Vagina (tissue), 2 donors: ENCODE measurements at places on chromosomes 3 and 15.

DNA sequence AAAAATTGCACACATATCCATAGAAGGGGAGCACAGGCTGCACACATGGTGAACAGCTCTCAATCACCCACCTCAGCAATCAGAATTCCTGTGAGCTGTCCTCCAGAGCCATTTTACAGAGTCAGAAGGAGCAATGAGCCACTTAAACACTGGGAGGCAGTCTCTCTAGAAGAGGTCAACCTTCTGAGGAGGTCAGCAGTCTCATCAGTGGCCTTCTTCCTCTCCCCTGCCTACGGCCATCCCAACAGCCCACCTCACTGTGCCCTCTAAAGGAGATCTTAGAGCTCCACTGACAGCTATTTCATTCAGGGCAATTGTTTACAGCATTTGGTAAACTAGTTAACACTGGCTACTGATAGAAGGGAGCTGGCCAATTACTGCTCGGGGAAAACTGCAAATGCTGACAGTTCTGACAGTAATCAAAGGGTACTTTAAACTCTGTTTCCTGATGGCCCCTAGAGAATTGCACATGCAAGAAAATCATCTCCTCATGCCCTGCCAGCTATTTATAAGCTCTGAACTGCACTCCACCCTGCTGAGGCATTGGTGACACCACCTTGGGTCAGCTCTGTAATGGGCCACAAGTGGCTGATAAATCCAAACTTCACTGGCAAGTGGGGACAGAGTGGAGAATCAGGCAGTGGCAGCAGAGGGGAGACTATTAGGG lies 42.1 kb upstream of the TSPAN3 start:
- DNase-seq, result no peak

GRCh38 chr15:40782609-40783227 lies 12.9 kb downstream of the C15orf62 start:
- no peak for DNase-seq

DNA sequence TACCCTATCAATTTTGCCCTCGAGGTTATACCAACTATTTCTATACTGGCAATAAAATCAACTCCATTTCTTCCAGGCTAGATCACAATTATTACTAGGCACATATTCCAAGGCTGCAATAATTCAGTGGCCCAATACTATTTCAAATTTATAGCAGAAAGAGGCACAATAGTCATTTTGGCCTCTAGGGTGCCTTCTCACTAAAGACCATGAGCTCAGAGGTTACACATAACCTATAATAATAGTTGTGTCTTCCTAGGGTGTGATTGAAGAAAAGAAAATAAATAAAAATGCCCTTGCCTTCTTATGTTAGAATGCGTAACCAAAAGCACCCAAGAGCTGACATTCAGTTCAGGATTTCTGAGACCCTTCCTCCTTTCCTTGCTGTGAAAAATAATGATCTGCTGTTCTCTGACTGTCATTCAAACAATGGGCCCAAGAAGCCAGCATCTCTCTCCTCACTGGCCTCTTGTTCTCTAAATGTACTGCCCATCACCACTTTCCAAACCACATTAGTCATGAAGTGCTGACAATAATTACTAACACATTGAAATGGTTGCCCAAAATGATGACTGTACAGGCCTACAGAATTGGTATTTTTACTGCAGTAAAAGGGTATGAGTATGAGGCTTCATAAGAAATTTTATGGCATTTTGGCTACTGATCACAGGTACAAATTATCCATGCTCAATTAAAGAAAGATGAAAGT lies 244.8 kb downstream of the LRRN1 start:
- no peak for DNase-seq

DNA sequence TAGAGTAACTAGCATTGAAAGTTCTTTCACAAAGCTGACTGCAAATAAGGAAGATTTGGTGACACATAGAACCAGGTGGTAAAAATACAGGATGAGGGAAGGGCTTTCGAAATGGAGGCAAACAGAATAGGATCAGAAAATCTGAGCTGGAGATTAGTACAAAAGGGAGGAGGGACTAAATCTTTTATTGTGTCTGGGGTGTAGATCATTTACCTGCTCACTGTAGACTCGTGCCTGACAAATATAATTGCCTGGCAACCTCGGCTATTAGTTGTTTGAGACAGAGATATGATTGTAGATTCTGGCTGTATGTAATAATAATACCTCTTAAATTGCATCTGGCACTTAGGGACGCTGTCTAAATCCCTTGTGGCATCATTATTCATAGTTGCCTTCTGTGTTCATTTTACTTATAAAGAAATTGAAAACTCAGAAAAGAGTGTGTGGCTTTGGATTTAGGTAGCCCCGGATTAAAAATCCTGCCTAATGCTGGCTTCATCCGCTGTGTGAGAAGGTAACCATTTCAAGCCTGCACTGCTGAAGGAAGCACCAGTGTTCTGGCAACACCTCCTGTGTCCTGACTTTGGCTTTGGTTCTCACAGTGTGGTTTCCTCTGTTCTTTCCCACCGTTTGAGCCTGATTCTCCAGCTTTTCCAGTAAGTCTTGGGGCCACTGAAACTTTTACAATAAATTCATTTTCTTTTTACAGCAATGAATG lies 25.0 kb upstream of the GPR160 start:
- DNase-seq, result no peak

GRCh38 chr3:64625381-64625780 lies 62.4 kb downstream of the ADAMTS9 start:
- DNase-seq, result no peak

DNA sequence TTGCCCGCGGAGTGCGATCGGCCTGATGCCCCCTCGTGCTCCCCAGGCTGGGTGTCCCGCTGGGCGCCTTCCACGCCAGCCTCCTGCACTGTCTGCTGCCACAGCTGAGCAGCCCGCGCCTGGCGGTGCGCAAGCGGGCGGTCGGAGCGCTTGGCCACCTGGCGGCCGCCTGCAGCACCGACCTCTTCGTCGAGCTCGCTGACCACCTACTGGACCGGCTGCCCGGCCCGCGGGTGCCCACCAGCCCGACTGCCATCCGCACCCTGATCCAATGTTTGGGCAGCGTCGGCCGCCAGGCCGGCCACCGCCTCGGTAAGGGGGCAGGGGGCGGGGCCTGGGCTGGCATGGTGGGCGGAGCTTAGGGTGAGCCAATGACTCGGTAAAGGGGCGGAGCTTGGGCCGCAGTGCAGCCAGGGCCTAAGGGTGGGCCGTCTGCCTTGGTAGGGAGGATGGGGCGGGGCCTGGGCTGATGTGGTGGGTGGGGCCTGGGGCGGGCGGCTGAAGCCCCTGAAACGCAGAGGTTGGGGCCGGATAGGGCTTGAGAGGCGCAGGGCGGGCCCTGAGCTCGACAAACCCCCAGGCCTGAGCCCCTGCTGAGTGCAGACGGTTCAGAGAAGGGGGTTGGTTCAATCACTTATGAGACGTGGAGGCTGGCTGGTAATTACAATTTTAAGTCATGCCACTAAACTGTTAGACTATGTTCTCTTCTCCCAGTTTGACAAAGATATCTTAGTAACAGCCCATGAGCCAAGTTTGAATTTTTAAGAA lies 13.7 kb downstream of the CAND2 start:
- no peak for DNase-seq

GRCh38 chr3:56101576-56101975 lies 366.7 kb downstream of the ERC2 start:
- DNase-seq, result no peak

GRCh38 chr3:71872256-71872655 lies 87.3 kb upstream of the PROK2 start:
- no peak for DNase-seq

GRCh38 chr3:134369861-134370596 lies 4.2 kb downstream of the AMOTL2 start:
- no peak for DNase-seq

- DNase-seq, result no peak
Observed at GRCh38 chr3:99663977-99664376, 25.6 kb downstream of the COL8A1 start.

GRCh38 chr15:39789736-39790135 lies 7.1 kb upstream of the FSIP1 start:
- DNase-seq, result no peak

GRCh38 chr3:77240072-77240650 lies 200.3 kb downstream of the ROBO2 start:
- no peak for DNase-seq

- DNase-seq, result no peak
Observed at GRCh38 chr3:55286693-55287092, 200.4 kb downstream of the WNT5A start.

- no peak for DNase-seq
Observed at GRCh38 chr3:189410522-189410921, 220.7 kb upstream of the TP63 start.

GRCh38 chr3:118970819-118971218 lies 63.8 kb downstream of the IGSF11 start:
- DNase-seq, result no peak

DNA sequence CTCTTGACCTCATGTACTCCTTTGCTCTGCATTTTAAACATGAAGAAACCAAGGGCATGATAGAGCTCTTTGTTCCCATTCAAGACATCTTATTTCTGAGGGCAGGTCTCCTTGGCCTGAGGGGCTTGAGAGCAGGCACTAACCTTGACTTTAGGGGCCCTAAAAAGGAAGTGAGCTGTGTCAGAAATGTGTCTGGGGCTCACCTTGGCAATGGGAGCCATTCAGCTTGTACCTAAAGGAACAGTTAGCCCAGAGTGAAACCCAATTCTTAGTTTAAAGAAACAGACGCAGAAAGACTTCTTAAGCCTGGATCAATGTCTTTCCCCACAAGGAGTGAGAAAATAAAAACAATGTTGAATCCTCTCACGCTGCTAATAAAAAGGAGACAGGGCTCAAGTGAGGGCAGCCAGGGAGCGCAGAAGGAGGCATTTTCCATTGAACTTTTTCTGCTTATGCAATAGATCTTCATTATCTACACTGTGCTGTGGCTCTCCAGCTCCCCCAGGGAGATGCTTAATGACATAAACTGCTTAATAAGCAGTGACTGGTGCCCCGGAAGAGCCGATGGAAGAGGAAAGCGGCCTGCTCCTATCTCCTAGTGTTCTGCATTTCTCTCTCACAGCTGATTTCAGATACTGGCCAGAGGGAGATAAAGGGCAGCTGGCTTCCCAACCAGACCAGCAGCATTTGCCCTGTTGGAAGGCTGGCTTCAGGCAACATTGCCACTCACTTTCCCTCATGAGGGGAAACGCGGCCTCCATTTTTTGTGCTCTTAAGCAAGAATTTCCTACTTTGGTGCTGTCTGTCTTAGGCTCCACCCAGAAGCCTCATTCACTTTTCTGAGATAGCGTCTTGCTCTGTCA lies 152.0 kb downstream of the OPA1 start:
- no peak for DNase-seq

- no peak for DNase-seq
Observed at GRCh38 chr3:187227658-187228258, 30.5 kb downstream of the RTP1 start.

DNA sequence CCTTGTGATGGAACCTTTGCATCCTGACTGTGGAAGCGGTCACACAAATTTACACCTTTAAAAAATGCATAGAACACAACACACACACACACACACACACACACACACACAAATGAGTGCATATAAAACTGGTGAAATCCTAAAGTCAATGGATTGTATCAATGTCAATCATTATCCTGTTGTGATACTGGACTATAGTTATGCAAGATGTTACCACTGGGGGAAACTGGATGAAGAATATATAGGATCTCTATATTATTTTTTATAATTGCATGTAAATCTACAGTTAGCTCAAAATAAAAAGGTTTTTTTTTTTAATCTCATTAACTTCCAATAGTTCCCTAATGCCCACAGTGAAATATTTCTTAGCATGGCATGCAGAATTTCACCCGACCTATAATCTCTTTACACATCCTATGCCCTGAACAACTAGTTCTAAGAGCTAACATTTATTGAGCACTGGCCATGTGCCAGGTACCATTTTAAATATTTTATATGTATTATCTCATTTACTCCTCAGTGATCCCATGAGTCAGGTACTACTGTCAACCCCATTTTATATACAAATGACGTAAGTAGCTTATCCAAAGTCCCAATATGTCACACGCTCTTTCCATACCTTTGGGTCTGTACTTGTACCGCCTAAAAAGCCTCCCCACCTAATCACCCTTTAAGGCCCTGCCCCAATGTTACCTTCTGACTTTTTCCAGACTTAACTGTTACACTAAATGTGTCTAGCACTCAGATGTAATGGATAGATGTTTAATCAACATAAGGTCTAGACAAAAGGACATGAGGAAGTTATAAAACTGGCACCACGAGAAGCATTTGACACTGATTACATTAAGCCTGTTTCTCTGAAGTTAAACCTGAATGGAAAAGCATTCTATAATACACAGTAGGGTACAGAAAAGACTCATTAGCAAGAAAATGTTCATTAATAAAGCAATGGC lies 5.5 kb downstream of the ABCC5 start:
- no peak for DNase-seq

- DNase-seq, result no peak
Observed at GRCh38 chr3:124791142-124791541, 60.9 kb downstream of the UMPS start.

- no peak for DNase-seq
Observed at GRCh38 chr15:39817892-39818291, 35.3 kb upstream of the FSIP1 start.

DNA sequence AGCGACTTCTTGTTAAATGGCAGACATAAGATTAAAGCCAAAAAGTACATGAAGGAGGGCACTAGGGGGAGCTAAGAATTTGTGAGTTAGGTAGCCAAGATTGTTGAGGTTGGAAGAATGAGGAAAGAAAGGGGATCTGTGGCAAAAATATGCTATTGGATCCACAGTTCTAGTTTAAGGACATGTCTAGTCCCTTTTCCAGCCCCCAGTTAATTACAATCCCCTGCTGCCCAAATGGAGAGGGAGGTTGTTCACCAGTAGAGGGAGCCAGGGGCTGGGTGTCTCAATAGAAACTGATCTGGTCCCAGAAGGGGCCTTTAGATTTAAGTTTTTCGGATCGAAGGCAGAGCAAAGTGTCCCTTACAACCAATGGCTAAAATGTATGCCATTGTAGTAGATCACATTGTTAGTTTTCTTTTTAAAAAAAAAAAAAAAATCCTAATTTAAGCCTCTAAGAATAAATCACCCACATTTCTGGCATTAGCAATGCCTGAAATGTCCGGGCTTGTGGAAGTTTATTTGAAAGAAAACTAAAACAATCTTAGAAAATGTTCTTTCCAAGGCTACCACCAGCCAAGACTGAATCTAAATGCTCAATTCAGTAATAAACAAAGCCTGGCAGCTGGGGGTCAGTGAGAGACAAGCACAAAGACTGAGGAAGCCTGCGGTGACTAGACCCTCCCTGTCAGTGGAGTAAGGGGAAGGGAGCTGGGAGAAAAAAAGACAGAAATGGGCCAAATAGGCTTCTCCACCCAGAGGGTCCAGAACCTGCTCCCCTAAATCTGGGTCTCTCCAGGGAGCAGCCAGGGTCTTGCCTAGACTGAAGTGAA lies 7.1 kb downstream of the COL8A1 start:
- DNase-seq, result no peak

- no peak for DNase-seq
Observed at GRCh38 chr15:66481107-66481856, 16.3 kb downstream of the SNAPC5 start.
